ENCODE measurements at places on chromosomes 2 and 18.

- DNase-seq, result peak; percentile 94
Observed at GRCh38 chr2:74472086-74472944, at the start of gene MRPL53. TSS of gene MRPL53 (minus strand) at chr2:74472680. CDS start at chr2:74472660, 20 bp downstream.

- DNase-seq, result no peak
Observed at GRCh38 chr2:240780023-240780700, 39.9 kb downstream of the KIF1A start.

DNA sequence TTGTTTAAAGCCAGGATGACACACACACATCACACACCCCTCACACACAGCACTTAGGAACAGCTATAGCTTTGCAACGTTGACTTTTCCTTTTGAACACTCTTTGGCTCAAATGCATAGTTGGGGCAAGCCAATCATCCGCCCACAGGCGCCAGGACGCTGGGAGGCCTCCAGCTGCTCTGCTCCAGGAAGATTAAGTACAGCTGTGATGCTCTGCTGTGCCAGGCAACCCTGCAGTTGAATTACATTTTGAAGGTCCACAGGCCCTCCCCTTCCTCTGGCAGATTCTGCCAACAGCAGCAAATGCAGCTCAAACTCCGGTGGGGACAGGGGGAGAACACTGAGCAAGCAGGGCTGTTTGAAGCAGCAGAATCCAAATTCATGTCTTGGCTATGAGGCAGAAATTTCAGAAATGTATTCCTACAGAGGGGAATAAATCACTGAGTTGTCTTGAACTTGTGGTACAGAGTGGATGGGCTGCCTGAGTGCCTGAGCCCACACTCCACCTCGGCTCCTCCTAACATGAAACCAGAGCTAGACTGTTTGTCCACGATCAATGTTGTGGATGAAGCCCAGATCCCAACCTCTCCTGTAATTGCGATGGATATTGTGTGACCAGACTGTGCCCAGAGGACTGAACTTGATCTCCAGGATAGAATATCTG is 86.5 kb upstream of the PPP1CB start:
- DNase-seq, result peak; percentile 94

DNA sequence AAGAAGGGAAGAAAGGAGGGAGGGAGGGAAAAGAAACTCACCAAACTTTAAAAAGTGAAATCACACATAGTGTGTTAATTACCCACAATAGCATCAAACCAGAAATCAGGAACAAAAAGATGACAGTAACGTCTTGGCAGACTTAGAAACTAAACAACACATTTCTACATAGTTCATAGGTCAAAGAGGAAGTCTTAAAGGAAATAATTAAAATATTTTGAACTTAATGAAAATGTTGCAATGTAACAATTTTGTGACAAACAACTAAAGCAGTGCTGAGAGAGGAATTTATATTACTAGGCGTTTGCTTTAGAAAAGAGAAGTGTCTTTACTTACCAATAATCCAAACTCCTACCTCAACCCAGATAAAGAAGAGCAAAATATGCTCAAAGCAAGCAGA is 505.0 kb upstream of the ID2 start:
- no peak for DNase-seq

- no peak for DNase-seq
Observed at GRCh38 chr2:159817283-159817682, 19.3 kb upstream of the CD302 start.

GRCh38 chr2:15127301-15127700 is 433.8 kb downstream of the NBAS start:
- DNase-seq, result no peak

DNA sequence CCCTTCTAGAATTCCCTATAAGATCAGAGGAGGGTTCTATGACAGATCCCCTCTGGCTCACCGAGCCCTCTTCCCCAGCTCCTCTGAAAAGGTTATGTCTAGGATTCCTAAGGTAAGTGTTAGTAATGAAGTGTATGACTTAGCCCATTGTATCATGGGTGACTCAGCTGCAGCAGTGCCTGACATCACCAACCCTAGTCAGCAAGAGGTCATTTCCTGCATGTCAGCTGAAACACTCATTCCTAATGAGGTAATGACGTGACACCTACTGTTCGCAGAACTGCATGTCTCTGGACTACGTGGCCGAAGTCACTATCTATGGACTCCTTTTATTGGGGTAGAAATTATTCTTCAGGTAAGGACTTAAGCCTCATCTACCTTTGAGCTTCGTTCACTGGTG is 196.1 kb upstream of the MYT1L start:
- no peak for DNase-seq

DNA sequence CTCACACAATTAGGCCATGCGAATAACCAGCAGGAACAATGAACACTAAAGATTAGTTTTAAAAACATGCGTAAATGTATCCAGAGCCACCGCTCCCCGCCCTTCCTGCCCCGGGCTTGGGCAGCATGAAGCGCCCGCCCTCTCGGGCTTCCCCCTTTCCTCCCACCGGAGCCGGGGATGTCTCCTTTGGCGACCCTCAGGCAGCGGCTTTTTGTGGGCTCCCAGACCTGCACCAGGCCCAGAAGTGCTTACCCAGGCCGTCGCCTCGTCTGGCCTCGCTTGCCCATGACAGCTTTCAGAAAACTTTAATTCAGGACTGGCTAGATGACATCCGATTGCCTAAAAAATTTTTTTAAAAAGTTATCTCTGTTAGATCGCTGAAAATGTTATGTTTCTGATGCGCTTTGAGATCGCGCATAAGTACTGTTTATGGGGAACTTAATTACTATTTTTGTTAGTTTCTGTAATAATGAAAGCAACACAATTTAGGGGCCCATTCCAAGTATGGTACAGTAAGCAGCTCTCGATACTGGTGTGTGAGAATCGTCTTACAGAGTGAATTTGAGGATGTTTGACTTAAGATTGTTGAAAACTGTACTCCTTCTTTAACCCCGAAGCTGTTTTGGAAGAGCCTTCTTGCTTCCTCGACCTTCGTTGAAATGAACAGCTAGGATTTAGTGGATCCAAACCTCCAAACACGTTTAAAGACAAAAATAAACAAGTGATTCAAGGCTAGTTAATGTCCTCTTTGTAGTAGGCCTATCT is 1.1 kb downstream of the MAP3K20 start:
- peak; percentile 30 for DNase-seq

DNA sequence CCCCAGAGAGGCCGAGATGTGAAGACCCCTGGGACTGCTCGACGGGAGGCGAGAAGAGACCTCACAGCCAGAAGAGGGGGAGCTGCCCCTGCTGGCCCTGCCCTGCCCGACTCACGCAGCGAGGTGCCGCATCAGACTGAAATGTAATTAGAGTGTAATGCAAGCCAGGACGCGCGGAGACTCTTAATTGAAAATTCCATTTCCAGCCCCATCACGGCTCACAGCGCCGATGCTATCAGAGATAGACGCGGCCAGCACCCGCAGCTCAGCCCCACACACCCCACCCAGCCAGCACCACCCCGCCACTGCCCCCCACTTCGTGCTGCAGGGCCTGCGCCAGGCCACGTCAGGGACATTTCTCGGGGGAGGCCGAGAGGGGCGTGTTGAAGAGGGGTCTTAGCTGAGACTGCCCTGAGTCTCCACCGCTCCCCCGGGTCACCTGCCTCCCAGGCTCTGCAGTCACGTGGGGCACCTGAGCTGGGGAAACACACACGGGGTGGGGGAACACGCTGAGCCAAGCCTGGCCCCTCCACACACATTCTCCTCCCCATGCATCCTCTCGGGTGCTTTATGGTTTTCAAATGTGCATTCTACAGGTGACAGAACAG is 78.1 kb downstream of the TEX51 start:
- no peak for DNase-seq

DNA sequence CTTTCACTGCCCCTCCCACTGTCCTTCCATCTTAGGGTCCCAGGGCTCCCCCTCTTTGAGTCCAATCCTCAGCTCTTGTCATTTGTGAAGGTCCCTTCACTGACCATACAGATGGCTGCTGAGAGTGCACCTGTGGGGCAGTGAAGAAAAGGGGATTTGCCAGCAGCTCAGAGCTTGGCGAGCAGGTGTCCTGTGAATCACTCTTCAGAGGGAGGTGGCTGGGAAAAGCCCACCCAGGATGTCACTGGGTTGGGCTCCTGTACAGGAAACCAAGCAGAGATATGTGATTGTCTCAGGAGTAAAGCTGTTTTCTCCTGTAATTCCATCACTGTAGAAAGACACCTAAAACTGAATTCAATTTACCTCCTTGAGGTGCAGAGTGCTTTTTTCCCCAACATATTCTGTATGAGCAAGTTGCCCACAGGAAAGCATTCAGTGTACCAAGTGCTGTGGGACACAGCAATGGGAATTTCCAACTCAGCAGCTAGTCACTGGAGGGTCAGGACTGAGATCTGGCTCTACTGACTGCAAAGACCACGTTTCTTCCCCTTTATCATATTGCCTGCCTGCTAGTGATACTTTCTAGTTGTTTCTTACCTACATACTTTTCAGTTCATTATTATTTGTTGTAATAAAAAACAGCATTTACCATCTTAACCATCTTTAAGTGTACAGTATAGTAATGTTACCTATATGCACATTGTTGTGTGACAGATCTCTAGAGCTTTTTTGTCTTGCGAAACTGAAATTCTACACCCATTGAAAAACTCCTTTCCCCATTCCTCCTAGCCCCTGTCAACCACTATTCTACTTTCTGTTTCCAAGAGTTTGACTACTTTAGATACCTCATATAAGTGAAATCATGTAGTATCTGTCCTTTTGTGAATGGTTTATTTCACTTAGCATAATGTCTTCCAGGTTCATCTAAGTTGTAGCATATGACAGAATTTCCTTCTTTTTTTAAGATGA is 239.1 kb downstream of the TSN start:
- DNase-seq, result no peak

DNA sequence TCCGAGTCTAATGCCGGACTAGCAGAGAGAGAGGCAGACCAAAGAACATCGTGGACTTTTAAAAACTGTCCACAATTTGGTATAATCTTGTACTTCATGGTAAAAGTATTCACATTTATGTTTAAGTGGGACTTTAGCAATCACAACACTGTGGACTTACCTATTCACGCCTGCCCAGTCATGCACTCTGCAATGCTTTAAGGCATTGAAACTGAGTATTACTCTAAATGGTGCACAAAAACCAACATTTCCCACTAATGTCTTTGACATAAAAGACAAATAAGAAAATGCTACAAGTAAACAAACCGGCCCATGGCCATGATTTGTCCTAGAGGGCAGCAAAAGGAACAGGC is 91.3 kb downstream of the ACVR1 start:
- no peak for DNase-seq

DNA sequence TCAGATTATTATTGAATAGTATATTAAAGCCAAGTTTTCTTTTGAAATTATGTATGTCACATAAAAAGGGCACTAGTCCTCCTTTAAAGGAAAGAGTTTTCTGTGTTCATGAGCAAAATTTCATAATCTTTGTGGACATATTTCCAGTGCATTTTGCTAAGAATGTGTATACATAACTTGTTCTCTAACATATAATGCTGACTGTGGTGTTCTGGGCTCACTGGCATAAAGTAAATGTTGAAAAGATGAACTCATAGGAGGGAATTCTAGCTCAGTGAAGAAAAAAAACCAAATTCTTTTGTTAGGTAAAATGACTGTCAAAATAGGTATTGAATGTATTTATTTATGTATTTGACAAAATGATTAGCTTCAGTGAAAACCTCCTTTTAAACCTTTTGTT is 6.2 kb downstream of the KCNJ13 start:
- no peak for DNase-seq

- no peak for DNase-seq
Observed at GRCh38 chr2:176821350-176821749, 391.2 kb upstream of the HNRNPA3 start.

GRCh38 chr2:230410263-230410662 is 5.7 kb upstream of the SP100 start:
- DNase-seq, result no peak

All from fibroblast of upper back skin (primary cell).